CD4-positive, alpha-beta T cell treated with Interleukin-12 subunit alpha and Interleukin-12 subunit beta, for 1 hour (primary cell): ENCODE measurements at places on chromosomes 12 and 14.

DNA sequence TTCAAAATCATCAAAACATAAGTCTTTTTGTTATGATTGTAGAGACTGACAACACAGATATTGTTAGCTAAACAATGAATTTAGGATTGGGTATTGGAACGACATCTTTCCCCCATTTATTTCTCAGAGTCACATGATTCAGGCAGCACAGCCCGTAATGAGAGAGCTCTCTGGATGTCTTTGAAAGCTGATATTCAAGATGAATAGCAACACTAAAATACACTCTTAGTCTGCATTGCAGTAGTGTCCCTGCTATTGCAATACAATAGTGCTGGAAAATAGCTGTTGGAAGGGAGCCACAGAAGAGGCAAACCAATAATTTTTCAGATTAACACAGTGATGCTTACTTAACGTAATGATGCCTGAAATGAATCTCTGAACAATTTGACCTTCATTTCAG lies 9.9 kb downstream of the GTSF1 start:
- DNase-seq, result no peak

- DNase-seq, result no peak
These were observed 1.7 kb downstream of the JDP2 start for GRCh38 chr14:75429562-75429961.

GRCh38 chr14:102178806-102179205 lies 39.1 kb downstream of the WDR20 start:
- DNase-seq, result no peak

DNA sequence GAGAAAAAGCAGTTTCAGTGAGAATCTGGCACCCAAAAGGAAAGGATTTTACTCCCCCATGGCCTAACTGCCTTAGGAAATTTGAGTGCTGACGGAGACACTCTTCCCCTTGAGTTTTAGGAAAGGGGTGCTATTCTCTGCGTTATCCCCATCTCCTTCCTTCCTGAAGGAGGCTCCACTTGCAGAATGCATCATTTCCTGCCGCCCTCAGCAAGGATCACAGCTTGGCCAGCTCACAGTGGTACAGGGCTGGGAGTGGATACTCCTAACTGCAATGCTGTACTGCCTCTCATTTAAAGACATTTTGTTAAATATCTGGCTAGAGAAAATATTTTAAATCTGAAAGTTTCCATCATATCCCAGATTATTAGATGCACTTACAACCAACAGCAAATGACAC lies 33.0 kb downstream of the RDH12 start:
- DNase-seq, result no peak

DNA sequence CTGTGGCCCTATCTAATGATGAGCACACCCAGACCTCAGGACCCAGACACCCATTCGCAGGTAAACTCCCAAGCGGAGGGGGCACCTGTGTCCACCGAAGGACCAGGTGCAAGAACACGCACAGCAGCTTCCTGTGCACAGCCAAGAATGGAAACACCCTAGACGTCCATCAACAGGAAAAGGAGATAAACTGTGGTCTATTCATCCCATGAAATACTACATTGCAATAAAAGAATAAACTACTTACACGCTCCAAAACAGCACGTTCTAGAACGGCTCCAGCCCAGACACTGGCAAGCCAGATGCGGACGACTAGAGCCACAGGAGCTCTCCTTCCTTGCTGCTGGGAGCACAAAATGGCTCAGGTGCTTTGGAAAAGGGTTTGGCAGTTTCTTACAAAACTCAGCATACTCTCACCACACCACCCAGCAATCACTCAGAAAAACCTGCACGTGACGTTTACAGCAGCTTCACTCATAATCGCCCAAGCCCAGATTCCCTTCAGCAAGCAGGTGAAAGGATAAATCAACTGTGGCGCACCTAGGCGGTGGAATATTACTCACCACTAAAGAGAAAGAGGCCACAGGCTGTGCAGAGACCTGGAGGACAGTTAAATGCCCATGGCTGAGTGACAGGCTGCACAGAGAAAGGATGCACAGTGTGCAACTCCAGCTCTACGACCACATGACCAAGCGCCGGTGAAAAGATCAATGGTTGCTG lies 21.0 kb downstream of the BRF1 start:
- DNase-seq, result no peak
